ENCODE measurements at places on chromosomes 7 and 10. TPM values are rescaled to one million over a fixed set of nuclear protein-coding genes. Genes with fewer than 3 reads are reported as not detected.

- peak; percentile 55 for DNase-seq
These were observed 117.8 kb upstream of the AKR1E2 start for GRCh38 chr10:4708123-4708759.

- no peak for DNase-seq
These were observed 101.9 kb upstream of the FAM204A start for GRCh38 chr10:118444069-118444468.

GRCh38 chr7:138630059-138630610, 71.0 kb downstream of the SVOPL start:
- DNase-seq = no peak

The TMEM176B gene
- 31.4 TPM for total RNA-seq

The PLAU gene
- 1.8 TPM for total RNA-seq

Measured in Caco-2 (cell line).